Memory B cell (primary cell): ENCODE measurements at places on chromosomes 16 and 17.

DNA sequence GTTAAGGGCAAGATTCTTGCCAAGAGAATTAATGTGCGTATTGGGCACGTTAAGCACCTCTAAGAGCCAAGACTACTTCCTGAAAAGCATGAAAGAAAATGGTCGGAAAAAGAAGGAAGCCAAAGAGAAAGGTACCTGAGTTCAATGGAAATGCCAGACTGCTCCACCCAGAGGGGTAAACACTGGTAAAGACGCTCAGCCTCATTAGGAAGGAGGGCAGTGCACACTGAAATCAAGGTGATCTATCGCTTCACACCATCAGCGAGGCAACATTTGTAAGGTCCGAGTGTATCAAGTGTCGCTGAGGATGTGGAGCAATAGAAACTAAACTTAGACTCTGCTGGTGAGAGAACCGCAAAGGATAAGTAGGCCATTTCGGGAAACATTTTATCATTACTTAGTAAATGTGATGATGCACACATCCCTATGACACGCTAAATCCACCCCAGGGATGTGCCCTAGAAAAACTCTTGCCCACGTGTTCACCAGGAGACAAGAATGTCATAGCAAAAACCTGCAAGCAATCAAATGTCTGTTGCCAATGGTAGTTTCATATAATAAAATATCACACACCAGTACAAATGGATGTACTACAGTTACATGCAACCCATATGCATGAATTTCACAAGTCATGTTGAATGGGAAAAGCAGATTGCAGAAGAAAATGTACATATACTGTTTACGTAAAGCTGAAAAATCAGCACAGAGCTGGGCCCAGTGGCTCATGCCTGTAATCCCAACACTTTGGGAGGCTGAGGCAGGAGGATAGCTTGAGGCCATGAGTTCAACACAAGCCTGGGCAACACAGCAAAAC lies 23.6 kb downstream of the CNTROB start:
- H3K36me3 ChIP-seq: no peaks in the 10 kb centered on the region
- no peak overlapping the region for H3K4me3 ChIP-seq
- DNase-seq: no peak
- H3K27me3 ChIP-seq: peaks cover 8% of the 10 kb centered on the region
- peaks cover 4% of the 10 kb centered on the region for H3K4me1 ChIP-seq

DNA sequence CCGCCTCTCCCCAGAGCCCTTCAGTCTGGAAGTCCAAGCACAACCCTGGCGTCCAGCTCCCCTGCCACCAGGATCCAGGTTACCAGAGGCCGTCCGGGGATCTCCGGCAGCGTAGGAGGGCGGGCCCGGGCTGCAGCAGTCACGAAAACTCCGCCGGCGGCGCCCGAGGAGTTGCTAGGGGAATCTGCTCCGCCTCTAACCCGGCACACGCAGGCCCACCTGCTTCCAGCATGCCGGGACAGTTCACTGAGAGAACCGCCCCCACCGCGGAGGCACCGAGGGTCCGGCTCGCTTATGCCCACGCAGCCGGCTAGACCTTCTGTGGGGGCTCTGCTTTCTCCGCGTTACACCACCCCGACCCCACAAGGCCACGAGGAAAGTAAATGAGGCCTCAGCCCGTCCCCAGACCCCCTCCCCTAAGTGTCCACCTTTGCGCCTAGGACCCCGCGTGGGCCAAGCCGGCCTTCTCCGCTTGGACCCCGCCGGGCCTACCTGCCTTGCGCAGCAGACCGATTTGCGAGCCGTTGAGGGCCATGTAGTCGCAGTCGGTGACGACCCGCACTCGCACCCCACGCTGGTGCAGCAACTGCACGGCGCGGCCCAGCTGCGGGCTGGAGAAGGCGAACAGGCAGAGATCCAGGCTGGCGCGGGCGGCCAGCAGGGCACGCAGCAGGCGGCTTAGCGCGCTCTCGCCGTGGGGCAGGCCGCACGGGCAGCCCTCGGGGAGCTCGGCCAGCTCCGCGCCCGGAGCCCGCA lies 587 bp downstream of the PLD6 start:
- H3K4me1 ChIP-seq: peaks cover 13% of the 10 kb centered on the region
- H3K27me3 ChIP-seq: no peaks in the 10 kb centered on the region
- peak; percentile 49 for DNase-seq
- H3K27ac ChIP-seq: peak overlapping the region; percentile 60

DNA sequence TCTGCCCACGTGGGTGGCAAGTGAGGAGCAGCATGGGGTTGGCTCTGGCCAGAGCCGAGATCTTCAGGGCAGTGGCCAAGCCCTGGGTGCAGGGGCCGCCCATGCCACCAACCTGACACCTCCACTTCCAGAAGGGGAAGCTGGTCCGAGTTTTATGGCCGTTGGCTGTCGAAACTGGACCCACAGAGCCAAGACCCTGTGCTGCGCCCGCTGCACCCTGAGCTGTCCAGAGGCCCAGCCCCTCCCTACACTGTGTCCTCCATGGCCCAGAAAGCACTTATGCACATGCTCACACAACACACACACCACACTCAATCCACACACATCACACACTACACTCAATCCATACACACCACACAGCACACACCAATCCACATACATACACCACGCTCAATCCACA lies 33.9 kb upstream of the RPTOR start:
- peaks cover 5% of the 10 kb centered on the region for H3K27me3 ChIP-seq
- no peak overlapping the region for H3K4me3 ChIP-seq
- no peak overlapping the region for H3K27ac ChIP-seq
- H3K36me3 ChIP-seq: no peaks in the 10 kb centered on the region

DNA sequence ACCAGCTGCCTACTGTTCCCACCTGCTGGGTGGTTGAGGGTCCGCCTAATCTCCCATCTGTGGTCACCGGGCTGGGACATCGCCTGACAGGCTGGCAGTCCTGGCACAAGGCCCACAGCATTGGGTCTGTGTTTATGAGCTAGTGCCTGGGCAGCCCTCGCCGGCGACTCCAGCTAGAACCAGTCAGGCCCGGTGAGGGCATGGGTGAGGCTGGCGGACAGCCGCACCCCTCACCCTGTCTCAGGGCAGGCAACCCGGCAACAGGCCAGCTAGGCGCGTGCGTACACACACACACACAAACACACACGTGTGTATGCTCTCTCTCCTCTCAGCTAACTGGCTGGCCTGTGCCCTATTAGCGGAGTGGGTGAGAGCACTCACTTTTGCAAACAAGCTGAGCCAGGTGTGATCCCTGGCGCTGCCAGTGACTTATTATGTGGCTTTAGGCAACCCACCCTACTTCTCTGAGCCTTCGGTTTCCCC lies 10.4 kb downstream of the HSD11B2 start:
- no peaks in the 10 kb centered on the region for H3K27me3 ChIP-seq
- peaks cover 16% of the 10 kb centered on the region for H3K4me1 ChIP-seq
- no peak overlapping the region for H3K4me3 ChIP-seq
- no peak overlapping the region for H3K27ac ChIP-seq
- H3K36me3 ChIP-seq: peaks cover 33% of the 10 kb centered on the region

- DNase-seq: no peak
- no peaks in the 10 kb centered on the region for H3K27me3 ChIP-seq
- peak overlapping the region; percentile 29 for H3K27ac ChIP-seq
- peaks cover 16% of the 10 kb centered on the region for H3K36me3 ChIP-seq
- H3K4me3 ChIP-seq: no peak overlapping the region
Measured at GRCh38 chr16:12321311-12321842, 344.8 kb downstream of the SNX29 start.

DNA sequence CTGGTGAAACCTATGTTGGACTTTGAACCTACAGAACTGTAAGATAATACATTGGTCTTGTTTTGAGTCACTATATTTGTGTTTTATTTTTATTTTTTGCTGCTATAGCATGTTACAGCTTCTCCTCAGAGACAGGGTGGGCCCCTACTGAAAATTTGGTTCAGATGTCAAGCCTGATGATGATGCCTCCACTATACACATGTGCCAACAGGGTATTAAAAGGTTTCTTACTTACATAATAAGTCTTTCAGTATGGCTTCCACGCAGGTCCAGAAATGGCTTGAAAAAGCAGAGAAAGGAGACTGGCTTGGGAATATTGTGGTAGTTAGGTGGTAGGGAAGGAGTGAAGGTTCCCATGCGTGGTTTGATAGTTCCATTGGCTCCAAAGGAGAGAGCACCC lies 52.9 kb upstream of the ELAC2 start:
- H3K27ac ChIP-seq: no peak overlapping the region
- H3K4me1 ChIP-seq: peaks cover 4% of the 10 kb centered on the region
- no peak for DNase-seq
- H3K36me3 ChIP-seq: no peaks in the 10 kb centered on the region

- H3K36me3 ChIP-seq: no peaks in the 10 kb centered on the region
- H3K27ac ChIP-seq: no peak overlapping the region
- H3K4me1 ChIP-seq: peaks cover 3% of the 10 kb centered on the region
- peaks cover 35% of the 10 kb centered on the region for H3K27me3 ChIP-seq
Measured at GRCh38 chr17:36817483-36818048, 119.7 kb upstream of the LHX1 start.

- H3K27me3 ChIP-seq: peaks cover 15% of the 10 kb centered on the region
- no peak within 1 kb of the TSS for H3K27ac ChIP-seq
- no peaks in the 10 kb centered on the region for H3K4me1 ChIP-seq
Measured at GRCh38 chr16:19417640-19418039, at the start of gene TMC5. Gene TMC5, plus strand, starts transcription at chr16:19417883. Its CDS starts 22,156 bp downstream, at chr16:19440039.

DNA sequence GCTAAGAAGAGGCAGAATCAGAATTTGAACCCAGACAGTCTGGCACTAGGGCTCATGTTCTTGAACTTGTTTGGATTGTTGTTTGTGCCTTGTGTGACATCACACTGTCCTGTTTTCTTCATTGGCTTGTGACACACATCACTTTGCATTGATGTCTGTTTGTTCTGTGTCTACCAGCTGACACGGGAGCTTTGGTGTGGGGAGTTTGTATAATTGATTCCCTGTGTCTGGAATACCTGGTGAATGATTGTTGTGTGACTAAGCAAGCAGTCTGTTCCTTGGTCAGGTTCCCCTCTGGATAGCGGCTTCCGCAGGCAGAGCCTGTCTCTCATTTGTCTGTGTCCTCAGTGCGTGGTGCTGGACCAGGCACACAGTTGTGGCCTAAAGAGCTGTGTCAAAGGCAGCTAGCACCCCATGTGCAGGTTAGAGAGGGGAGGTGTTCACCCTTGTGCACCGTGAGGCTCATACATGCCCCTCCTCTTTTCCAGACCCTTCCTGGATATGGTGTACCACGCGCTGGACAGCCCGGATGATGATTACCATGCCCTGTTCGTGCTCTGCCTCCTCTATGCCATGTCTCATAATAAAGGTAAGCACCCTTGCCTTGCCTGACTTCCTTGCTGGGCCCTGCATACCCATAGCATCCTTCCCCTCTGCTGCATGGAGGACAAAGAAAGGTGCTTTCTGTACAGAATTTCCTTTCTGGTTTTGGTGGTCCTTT lies 80.1 kb downstream of the CLEC16A start:
- H3K27me3 ChIP-seq: no peaks in the 10 kb centered on the region
- DNase-seq: no peak
- no peak overlapping the region for H3K27ac ChIP-seq
- H3K4me3 ChIP-seq: no peak overlapping the region

DNA sequence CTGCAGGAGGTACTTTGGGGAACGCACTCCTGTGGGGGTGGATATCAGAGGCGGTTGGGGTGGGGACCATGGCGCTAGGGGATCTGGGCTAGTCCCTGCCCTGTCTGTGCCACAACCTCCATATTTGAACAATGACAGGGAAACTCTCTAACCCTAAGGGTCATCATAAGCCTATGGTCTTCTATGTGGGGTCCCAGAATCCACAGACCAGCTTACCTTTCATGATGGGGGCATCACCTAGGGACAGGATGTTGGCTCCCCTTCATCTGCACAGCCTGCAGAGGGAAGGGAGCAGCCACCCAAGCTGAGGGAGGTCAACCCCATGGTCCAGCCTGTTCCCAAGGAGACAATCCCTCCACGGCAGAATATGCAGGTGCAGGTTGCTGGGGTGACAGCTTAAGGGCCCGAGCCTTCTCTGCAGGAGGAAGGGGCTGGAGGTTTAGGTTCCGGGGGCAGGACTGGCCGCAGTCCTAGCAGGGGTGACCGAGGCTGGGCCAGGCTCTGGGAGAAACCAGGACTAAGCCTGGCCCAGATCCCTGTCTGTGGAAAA lies 1.7 kb downstream of the ORAI3 start:
- H3K36me3 ChIP-seq: no peaks in the 10 kb centered on the region
- H3K4me1 ChIP-seq: peaks cover 15% of the 10 kb centered on the region
- peak overlapping the region; percentile 87 for H3K27ac ChIP-seq

GRCh38 chr16:58360041-58360634 lies 32.1 kb upstream of the GINS3 start:
- H3K27ac ChIP-seq: no peak overlapping the region
- no peaks in the 10 kb centered on the region for H3K4me1 ChIP-seq
- peaks cover 2% of the 10 kb centered on the region for H3K36me3 ChIP-seq
- H3K4me3 ChIP-seq: no peak overlapping the region
- peaks cover 12% of the 10 kb centered on the region for H3K27me3 ChIP-seq

GRCh38 chr16:79892278-79892677 lies 291.7 kb upstream of the MAF start:
- H3K4me3 ChIP-seq: no peak overlapping the region
- peaks cover 3% of the 10 kb centered on the region for H3K27me3 ChIP-seq
- no peaks in the 10 kb centered on the region for H3K4me1 ChIP-seq
- DNase-seq: no peak
- no peak overlapping the region for H3K27ac ChIP-seq
- no peaks in the 10 kb centered on the region for H3K36me3 ChIP-seq

DNA sequence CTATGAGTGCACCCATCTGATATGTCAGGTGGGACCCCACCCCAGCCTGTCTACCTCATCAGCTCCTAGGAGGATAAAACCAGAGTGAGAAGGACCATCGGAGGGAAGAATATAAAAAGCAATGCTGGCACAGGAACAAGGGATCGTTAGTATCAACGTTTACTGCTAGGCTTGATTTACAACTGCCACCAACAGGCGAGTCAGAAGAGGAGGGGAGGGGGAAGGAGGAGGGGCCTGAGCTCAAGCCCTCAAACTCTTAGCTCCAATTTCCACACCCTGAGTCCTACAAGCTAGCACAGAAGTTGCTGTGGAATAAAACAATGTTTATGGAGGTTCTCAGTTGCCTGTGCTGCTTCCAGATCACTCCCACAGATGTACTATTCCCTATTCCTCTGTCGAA lies 234.5 kb downstream of the C16orf78 start:
- peaks cover 2% of the 10 kb centered on the region for H3K36me3 ChIP-seq
- H3K27me3 ChIP-seq: peaks cover 12% of the 10 kb centered on the region
- no peak overlapping the region for H3K4me3 ChIP-seq
- no peak overlapping the region for H3K27ac ChIP-seq
- H3K4me1 ChIP-seq: no peaks in the 10 kb centered on the region

DNA sequence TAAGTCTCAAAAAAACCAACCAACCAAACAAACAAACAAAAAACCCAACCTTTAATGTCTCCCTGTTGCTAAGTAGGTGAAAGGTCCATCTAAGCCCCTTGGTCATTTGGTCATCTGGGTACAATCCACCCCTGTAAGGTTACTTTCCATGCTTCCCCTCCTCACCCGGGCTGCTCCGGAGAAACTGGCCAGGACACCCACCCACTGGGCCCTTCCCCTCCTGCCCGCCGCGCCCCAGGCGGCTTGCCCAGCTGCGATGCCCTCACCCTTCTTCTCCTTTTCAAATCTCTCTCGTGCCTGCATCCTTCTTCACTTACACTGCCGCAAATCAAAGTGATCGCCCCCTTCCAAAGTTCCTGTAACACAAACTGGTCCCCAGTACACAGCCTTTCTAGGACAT lies 2.0 kb downstream of the NTAN1 start:
- peaks cover 11% of the 10 kb centered on the region for H3K4me1 ChIP-seq
- H3K27me3 ChIP-seq: no peaks in the 10 kb centered on the region

- H3K27ac ChIP-seq: no peak overlapping the region
- DNase-seq: no peak
- H3K27me3 ChIP-seq: peaks cover 2% of the 10 kb centered on the region
- H3K36me3 ChIP-seq: no peaks in the 10 kb centered on the region
- peaks cover 13% of the 10 kb centered on the region for H3K4me1 ChIP-seq
Measured at GRCh38 chr16:15899538-15900100, 11.2 kb upstream of the CEP20 start.

- no peak overlapping the region for H3K27ac ChIP-seq
- peaks cover 20% of the 10 kb centered on the region for H3K36me3 ChIP-seq
- H3K4me1 ChIP-seq: peaks cover 17% of the 10 kb centered on the region
- DNase-seq: no peak
- no peaks in the 10 kb centered on the region for H3K27me3 ChIP-seq
- H3K4me3 ChIP-seq: no peak overlapping the region
Measured at GRCh38 chr17:30170415-30170987, 53.9 kb downstream of the NSRP1 start.
